ENCODE measurements at places on chromosomes 12 and 14. TPM values are rescaled to one million over a fixed set of nuclear protein-coding genes. Genes with fewer than 3 reads are reported as not detected.

GRCh38 chr12:133081159-133081780 is 547 bp downstream of the ZNF140 start:
- no peak overlapping the region for H3K27ac ChIP-seq
- H3K4me1 ChIP-seq: peaks cover 10% of the 10 kb centered on the region
- H3K36me3 ChIP-seq: peaks cover 64% of the 10 kb centered on the region

- no peak overlapping the region for H3K4me3 ChIP-seq
- no peaks in the 10 kb centered on the region for H3K36me3 ChIP-seq
- peaks cover 30% of the 10 kb centered on the region for H3K27me3 ChIP-seq
- H3K27ac ChIP-seq: no peak overlapping the region
Measured at GRCh38 chr12:94674835-94675234, 24.5 kb upstream of the TMCC3 start.

GRCh38 chr12:80472236-80472635 is 28.2 kb downstream of the PTPRQ start:
- H3K4me1 ChIP-seq: no peaks in the 10 kb centered on the region
- no peaks in the 10 kb centered on the region for H3K36me3 ChIP-seq
- H3K27me3 ChIP-seq: no peaks in the 10 kb centered on the region
- no peak overlapping the region for H3K4me3 ChIP-seq

DNA sequence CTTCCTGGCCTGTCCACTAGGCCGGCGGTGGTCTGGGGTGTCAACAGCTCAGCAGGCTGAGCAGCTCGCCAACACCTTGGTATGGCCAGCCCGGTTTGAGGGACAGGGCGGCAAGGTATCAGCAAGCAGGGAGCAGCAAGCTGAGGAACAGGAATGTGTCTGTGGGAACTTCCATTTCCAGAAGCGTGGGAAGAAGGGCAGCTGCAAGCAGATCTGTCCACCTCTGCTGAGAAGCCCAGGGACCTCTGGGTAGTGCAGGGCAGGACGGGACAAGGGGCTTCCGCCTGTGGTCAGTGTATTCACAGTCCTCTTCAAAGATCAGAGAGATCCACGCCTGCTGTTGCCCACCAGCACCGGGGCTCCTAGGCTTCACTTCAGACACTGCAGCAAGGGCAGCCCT is 36.0 kb downstream of the ACTN1 start:
- no peak overlapping the region for H3K4me3 ChIP-seq
- no peaks in the 10 kb centered on the region for H3K27me3 ChIP-seq

DNA sequence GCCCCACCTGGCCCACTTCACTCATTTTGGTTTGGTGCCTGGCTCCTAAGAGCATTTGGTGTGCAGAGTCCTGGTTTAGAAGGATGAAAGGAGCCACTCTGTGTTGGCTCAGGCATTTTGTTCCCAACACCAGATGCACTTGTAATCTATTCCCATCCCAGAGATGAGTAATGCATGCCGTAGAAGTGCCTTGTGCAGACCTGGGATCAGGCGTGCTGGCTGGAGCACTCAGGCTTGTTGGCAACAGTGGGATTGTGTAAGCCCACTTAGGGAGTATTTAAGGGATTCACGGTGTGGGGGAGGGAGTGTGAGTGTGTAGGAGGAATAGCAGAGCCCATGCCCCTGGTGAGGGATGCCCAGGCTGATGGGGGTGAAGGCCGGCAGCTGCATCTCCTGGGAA is 501.5 kb upstream of the TBX3 start:
- H3K36me3 ChIP-seq: no peaks in the 10 kb centered on the region
- H3K27ac ChIP-seq: no peak overlapping the region
- H3K4me1 ChIP-seq: no peaks in the 10 kb centered on the region
- no peak overlapping the region for H3K4me3 ChIP-seq
- no peaks in the 10 kb centered on the region for H3K27me3 ChIP-seq

DNA sequence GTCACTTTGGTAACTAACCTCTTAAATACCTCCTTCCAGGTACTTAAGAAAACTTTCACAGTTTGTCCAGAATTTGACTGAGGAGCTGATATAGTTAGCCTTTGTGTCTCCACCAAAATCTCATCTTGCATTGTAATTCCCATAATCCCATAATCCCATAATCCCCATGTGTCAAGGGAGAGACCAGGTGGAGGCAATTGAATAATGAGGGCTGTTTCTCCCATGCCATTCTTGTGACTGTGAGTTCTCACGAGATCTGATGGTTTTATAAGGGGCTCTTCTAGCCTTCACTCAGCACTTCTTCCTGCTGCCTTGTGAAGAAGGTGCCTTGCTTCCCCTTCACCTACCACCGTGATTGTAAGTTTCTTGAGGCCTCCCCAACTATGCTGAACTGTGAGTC is 7.8 kb upstream of the NOVA1 start:
- DNase-seq: no peak
- H3K4me1 ChIP-seq: no peaks in the 10 kb centered on the region
- H3K27ac ChIP-seq: no peak overlapping the region
- no peaks in the 10 kb centered on the region for H3K36me3 ChIP-seq
- no peaks in the 10 kb centered on the region for H3K27me3 ChIP-seq

DNA sequence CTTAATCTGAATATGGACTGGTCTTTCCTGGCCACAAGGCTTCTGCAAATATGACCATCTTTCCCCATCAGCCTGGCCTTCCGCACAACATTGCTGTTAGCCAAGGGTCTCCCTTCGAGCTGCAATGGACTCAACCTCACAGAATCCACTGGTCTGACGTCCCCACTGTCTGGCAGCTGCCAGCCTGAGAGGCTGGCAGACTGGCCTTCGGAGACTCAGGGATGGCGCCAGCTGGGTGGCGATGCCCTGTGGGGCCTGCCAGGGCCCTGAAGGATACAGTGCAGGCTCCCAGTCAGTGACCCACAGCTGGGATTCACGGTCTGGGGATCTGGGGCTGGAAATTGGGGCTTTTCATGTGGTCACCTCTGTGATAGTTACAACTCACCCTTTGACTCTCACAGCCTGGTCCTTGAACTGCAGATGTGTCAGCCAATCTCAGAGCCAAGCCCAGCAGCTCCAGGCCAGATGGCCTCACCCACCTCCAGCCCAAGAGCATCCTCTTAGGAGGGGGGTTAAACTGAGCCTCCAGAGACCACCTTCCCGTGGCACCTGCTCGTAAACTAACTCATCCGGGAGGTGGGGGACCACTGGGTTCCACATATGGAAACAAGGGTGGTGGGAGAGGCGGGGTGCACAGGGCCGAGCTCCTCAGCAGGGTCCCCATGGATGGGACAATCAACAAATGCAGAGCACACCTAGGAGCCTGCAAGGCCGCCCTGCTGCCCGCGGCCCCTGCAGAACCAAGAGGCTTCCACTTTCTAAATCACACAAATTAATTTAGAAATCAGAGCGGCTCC is 21.1 kb upstream of the C14orf180 start:
- no peaks in the 10 kb centered on the region for H3K36me3 ChIP-seq
- DNase-seq: no peak
- no peaks in the 10 kb centered on the region for H3K27me3 ChIP-seq
- no peak overlapping the region for H3K4me3 ChIP-seq
- H3K4me1 ChIP-seq: no peaks in the 10 kb centered on the region

Gene RNU4-1
- 1,839 TPM for total RNA-seq

Gene GNB3
- 0.95 TPM for total RNA-seq

Gene NGB
- not detected for total RNA-seq

Gene PAPLN
- total RNA-seq: 0.58 TPM

Gene KLRD1
- 6.6 TPM for total RNA-seq
